ENCODE measurements at places on chromosomes 5 and 9.

GRCh38 chr9:92098638-92099037 lies 16.6 kb downstream of the SPTLC1 start:
- DNase-seq: no peak

DNA sequence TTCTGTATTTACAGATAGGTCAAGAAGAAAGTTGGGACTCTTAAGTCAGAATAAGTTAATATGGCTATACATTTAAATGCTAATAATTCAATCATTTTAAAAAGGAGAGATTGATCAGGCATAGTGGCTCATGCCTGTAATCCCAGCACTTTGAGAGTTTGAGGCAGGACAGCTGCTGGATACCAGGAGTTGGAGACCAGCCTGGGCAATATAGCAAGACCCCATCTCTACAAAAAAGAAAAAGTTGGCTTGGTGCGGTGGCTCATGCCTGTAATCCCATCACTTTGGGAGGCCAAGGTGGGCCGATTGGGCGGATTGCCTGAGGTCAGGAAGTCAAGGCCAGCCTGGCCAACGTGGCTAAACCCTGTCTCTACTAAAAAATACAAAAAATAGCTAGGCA lies 15.0 kb upstream of the GLDC start:
- no peak for DNase-seq

DNA sequence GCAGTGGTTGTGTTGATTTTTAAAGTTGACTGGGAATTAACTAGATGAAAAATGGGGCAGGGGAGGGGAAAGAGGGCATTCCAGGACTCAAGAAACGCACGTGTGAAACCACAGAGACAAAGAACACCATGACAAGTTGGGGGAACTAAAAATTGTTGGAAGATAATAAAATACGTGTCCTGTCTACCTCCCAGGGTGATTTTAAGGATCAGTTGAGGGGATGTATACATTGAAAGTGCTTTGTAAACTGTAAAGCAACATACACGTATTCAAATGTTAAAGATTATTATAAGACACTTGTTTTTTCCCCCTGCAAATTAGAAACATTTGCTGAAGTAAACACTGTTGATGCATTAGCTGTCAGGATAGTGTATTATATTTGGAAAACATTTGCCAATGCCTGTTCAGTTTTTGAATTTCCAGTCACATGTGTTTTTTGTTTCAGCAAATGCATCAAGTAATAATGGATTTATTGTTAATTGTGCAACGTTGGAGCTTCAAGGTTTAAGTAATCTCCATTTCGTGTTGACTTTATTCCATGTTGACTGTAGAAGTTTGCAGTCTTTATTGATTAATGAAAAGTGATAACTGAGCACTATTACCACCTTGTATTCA lies 412.7 kb downstream of the ACTL7B start:
- DNase-seq: no peak

- DNase-seq: no peak
These were observed 18.1 kb downstream of the MYMK start for GRCh38 chr9:133506653-133507038.

- DNase-seq: no peak
These were observed 45.4 kb downstream of the PPP2R2B start for GRCh38 chr5:146832985-146833732.
